Omental fat pad (tissue), 4 donors: ENCODE measurements at places on chromosomes 4 and X. TPM values are rescaled to one million over a fixed set of nuclear protein-coding genes. Genes with fewer than 3 reads are reported as not detected.

BST1 gene
- 22.5 TPM for total RNA-seq

PPEF1 gene
- total RNA-seq, result not detected

TCEANC gene
- total RNA-seq, result 3.9 TPM

PLAC8 gene
- total RNA-seq, result 5.1 TPM

GLOD5 gene
- not detected for total RNA-seq

CLOCK gene
- total RNA-seq, result 30.4 TPM

GPRIN3 gene
- 19.3 TPM for total RNA-seq

RASSF6 gene
- total RNA-seq, result not detected

TLR2 gene
- total RNA-seq, result 97.2 TPM

OR13H1 gene
- total RNA-seq, result not detected

RS1 gene
- not detected for total RNA-seq

GUCY1B1 gene
- 35.5 TPM for total RNA-seq

COL4A5 gene
- 7.0 TPM for total RNA-seq

P2RY4 gene
- total RNA-seq, result 0.79 TPM

SRP72 gene
- 66.0 TPM for total RNA-seq

FAM9B gene
- total RNA-seq, result not detected

FOXR2 gene
- total RNA-seq, result not detected

TRIML1 gene
- total RNA-seq, result not detected

SCML2 gene
- 1.8 TPM for total RNA-seq

EREG gene
- 16.3 TPM for total RNA-seq

UNC5C gene
- total RNA-seq, result 5.5 TPM

CLDN34 gene
- total RNA-seq, result not detected

EDA gene
- total RNA-seq, result 10.9 TPM

CXCR3 gene
- total RNA-seq, result not detected

SPIN4 gene
- total RNA-seq, result 4.7 TPM

RBM3 gene
- total RNA-seq, result 250 TPM
